ENCODE measurements at places on chromosomes 2 and 18. TPM values are rescaled to one million over a fixed set of nuclear protein-coding genes. Genes with fewer than 3 reads are reported as not detected.
A peak's percentile ranks its signal among the peaks of the same experiment; 100 is the strongest.

- no peak for DNase-seq
These were observed 5.0 kb upstream of the APCDD1 start for GRCh38 chr18:10449396-10449795.

GRCh38 chr2:6454286-6454990 lies 411.3 kb downstream of the CMPK2 start:
- DNase-seq, result no peak

- DNase-seq, result no peak
These were observed 6.0 kb downstream of the SPEG start for GRCh38 chr2:219440388-219441256.

- no peak for DNase-seq
These were observed 42.5 kb downstream of the KIAA2012 start for GRCh38 chr2:202115479-202115971.

DNA sequence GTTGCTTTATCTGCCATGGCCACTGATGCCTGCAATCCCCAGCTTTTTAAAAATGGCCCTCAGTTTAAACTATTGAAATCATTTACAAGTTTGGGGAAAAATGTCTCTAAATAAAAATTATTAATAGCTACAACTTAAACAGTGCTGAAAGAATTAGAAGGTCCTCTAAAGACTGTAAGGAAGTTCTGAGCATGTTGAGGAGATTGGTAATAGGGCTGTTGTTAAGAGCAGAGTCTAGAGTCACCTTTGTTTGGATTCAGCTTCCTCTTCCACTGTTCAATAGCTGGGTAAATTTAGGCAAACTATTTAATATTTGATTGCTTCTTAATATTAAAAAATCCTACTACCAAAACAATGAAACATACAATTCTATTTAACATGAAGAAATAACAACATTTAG lies 1127.1 kb upstream of the DDX18 start:
- DNase-seq, result no peak

DNA sequence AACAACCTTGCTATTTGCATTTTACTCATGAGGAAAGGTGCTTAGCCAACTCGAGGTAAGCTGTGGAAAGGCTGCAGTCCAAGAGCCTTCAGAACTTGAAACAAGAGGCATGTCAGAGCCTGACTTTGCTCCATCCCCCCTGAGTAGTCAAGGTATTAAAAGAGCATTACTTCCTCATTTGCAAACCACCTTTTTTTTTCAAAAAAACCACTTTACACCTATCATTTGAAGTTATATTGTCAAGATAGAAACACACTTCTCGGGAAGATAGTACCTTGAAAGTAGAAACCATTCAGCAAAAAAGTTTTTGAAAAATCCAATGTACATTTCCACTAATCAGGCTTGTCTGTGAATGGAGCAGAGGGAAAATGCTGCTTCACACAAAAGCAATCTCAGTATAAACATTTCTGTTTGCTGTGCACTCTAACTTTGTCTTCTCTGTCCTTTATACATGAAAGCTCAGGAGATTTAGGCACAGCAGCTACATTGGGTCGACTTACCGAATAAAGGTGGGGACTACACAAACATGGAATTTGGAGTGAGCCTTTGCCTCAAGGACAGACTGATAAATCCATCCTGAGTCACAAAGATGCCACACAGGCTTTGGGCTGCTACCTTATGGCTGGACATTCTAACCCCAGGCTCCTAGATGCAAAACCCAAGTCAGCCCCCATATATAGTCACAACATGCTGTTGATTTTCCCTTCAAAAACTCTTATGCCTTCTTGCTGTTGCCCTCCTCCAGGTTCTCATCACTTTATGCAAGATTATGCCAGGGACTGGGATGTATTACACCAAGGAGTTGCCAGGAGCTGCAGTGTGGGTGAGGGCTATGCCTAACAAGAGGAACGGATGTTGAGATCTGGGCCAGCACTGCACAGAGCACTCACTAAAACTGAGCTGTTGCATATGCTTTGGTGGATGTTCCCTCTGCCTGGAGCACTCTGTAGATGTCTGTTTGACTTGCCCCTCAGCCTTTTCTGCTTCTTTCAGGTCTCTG lies 41.4 kb upstream of the EML4 start:
- DNase-seq, result peak; percentile 74

DNA sequence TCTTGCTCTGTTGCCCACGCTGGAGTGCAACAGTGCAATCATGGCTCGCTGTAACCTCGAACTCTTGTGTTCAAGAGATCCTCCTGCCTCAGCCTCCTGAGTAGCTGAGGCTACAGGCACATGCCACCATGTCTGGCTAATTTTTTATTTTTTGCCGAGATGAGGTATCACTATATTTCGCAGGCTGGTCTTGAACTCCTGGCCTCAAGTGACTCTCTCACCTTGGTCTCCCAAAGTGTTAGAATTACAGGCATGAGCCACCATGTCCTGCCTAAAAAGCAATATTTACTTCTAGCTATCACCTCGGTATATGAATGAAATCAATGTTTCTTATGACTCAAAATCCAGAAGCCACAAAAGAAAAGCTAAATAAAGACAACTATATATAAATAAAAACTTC lies 2.2 kb downstream of the BUB1 start:
- no peak for DNase-seq

DNA sequence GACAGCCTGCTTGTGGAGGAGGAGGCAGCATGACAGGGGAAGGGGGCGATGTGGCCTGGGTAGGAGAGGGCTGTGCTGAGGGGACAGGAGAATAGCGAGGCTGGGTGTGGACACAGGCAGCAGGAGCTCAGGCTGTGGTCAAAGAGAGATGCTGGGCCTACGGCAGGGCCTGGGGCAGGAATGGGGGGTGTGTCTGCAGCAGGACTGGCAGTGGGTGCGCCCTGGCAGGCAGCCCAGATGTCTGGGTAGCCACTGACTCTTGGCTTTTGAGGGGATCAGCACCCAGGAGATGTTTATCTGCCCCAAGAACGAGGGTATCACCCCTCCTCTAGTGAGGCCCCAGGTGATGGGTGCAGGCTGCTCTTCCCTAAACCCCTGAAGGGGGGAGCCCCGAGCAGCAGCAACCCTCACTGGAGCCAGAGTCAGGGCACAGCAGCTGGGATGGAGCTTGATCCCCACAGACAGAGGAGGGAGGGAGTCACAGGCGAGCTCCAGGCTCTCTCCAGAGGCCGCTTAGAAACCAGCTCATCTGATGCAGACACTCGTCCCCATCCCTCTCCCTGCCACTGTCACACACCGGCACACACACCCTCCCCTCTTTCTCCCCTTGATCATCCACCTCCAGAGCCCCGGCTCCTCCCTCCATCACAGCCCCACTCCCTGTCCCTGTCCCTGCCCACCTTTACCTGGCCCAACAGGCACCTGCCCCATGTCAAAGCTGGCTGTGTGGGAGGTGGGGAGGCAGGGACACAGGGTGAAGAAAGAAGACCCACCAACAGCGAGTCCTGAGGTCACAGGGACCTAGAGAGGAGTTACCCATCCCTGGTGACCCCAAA lies 29.8 kb upstream of the TNS1 start:
- peak; percentile 83 for DNase-seq

- peak; percentile 81 for DNase-seq
These were observed 28.0 kb downstream of the CROCC2 start for GRCh38 chr2:240933966-240934700.

- DNase-seq, result no peak
These were observed 79.9 kb downstream of the CTAGE1 start for GRCh38 chr18:22337833-22338232.

DNA sequence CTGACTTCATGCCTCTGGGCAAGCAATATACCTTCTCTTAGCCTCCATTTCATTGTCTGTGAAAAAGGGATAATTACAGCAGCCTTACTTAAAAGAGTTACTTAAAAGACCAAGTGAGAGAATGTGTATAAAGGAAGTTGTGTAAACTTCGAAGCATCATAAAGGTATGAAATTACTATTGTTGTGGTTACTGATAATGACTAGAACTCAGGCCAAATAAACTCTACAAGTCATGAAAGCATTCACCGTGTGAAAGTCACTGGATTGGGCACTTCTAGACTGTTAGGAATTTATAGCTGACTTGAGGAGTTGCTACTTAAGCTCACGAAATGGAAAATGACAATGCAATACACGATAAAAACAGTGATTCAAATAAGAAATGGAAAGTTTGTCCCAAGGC lies 67.4 kb upstream of the HAAO start:
- DNase-seq, result no peak

- no peak for DNase-seq
These were observed 22.9 kb downstream of the COLEC12 start for GRCh38 chr18:477565-477964.

DNA sequence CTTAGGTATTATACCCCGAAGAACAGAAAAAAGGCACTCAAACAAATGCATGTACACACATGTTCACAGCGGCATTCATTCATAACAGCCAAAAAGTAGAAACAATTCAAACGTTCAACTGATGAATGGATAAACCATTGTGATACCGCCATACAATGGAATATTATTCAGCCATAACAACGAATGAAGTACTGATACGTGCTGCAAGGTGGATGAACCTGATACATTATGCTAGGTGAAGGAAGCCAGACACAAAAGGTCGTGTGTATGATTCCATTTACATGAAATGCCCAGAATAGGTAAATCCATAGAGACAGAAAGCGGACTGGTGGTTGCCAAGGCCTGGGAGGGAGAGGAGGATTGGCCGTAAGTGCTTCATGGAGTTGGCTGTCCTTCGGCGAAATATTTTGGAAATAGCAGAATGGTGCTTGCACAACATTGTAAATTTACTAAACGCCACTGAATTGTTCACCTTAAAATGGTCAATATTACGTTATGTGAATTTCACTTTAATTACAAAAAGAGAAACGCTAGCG lies 750 bp upstream of the RMP24 start:
- no peak for DNase-seq

GRCh38 chr2:192035731-192036442 lies 158.8 kb downstream of the TMEFF2 start:
- DNase-seq, result no peak

DNA sequence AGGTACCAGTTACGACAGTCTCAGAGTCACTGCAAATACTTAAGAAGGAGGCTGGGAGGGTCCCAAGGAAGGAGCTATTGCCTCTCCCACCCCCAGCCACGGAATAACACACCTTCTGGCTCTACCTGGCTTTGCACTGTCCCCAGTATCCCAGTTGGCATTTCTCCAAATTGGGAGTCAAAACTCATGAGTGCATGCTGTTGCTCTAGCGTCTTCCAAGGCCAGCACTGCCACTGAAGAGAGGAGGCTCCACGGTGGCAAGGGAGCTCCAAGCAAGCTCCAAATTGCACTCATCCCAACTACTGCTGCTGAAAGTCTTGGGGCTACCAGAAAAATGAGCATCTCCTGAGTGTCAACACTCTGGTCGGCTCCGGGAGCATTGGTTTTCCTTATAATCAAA lies 1.6 kb downstream of the SCTR start:
- no peak for DNase-seq

DNA sequence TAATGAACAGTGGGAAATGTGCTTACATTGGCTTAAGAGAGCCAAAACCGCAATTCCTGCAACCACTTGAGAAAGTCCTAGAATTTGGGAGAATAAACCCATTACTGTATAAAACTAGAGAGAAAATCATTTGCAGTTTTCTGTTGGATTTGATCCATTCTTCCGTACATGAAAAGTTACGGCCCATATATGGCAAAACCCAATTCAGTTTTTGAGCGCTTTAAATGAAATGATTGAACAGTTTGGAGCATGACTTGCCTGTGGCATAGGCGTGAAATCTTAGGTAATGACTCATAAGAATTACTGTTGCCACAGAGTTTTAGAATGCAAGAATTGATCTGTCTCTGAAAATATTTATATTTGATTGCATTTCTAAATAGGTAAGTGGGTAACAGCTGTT lies 52.0 kb downstream of the PHLPP1 start:
- DNase-seq, result no peak

DNA sequence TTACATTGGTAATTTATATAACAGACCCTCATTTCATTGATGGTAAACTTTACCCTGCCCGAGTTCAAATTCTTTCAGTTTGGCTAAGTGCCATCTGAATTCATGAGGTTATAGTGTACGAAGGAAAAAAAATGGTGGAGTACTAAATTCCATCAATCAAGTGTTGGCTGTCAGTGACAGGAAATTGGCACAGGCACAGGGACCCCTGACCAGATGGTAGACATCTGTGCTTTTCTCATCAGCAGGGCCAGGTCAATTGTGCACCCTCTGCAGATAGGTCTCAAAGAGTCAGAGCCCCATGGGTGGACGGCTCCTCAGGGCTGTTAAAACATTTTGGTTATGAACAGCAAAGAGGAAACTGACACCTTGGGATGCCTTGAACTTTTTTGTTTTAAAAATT lies 439.2 kb downstream of the SETBP1 start:
- no peak for DNase-seq

PLB1 gene
- total RNA-seq, result 3.4 TPM

UNC50 gene
- total RNA-seq, result 39.4 TPM

AQP12B gene
- not detected for total RNA-seq

SLC30A3 gene
- total RNA-seq, result not detected

Data from lower leg skin (tissue), 4 donors.